ENCODE measurements at places on chromosomes 1 and 21.

GRCh38 chr1:39845569-39846566 lies 37.4 kb downstream of the TRIT1 start:
- DNase-seq: no peak

- DNase-seq: no peak
Measured at GRCh38 chr1:182453631-182454030, 3.7 kb downstream of the RGSL1 start.

- no peak for DNase-seq
Measured at GRCh38 chr1:248046536-248046935, at the start of gene OR2L3. TSS of gene OR2L3 (plus strand) at chr1:248046836. CDS start at chr1:248060682, 13,846 bp downstream.

DNA sequence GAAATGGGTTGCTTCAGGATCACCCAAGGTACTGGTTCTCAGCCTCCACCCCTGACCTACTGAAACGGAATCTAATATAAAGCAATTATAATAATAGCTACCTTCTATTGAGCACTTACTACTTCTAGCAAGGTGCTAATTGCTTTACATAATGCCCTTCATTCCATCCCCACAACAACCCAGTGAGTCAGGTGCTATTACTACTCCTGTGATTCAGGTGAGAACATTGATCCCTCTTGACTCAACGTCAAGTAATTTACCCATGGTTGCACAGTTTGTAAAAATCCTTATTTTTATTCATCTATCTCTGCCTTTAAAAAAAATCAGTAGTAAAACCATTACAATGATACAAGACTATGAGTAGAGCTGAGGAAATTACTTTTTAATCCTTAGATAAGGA lies 85.2 kb downstream of the UCHL5 start:
- DNase-seq: no peak

- DNase-seq: no peak
Measured at GRCh38 chr1:81590171-81590570, 210.6 kb upstream of the ADGRL2 start.

DNA sequence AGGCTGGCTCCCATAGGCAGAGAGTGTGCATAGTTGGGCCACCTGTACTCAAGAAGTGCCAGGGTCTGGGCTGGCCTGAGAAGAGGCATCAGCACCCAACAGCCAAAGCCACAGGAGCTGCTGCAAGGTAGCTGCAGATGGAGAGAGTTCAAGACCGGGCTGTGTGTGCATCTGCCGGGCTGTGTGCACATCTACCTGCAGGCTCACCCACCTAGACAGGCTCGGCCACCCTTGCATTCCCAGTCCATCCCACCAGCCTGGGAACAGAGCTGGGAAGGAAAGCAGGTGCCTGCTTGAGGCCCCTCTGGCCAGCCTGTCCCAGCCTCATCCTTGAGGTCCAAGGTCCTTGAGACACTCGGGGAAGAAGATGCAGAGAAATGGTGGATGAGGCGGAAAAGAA lies 194.4 kb upstream of the AJAP1 start:
- DNase-seq: no peak

DNA sequence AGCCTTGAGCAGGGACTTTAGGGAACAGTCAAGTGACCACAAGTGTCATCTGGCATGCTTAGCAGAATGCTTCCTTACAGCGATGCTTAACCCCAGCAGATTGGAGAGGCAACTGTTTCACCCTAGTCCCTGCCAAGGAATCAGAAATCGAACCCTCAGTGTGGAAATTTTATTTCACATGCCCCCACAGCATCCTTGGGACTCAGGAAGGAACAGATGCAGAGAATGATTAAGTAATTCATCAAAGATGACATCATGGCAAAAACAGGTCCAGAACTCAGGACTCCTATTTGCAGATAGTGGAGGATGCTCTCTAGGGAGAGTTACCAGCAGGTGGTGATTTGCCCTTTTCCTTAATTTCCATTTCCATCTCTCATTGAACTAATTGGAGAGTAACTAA lies 333.0 kb upstream of the KAZN start:
- DNase-seq: no peak

DNA sequence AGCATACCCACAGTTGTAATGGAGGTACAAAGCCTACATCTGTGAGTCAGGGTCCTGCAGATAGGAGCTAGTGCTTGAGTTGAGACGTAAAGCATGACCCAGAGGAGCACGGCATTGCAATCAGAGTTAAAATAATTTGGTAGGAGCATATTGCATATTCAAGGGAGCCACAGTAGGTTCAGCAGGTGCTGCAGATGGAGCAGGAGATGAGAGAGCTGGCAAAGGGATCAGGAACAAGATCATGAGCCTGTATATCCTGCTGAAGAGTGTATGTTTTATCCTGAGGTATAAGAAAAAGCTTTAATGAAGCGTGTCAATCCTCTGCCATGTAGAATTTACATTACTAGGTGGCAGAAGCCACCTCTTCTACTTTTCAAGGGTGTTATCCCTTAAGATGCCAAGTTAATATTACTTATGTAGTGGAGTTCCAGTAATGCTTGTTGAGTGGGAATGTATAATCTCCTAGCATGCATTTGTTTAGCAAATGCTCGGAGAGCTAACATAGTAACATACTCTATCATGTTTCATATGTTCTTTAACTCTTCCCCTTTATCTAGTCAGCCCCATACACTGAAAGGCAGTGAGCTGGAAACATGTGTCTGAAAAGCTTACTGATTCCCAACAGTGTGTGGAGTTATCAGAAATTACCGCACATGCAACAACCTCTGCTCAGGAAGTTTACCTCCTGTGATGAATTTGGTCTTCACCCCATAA lies 300.3 kb downstream of the GRIK1 start:
- no peak for DNase-seq

GRCh38 chr1:109906160-109906838 lies 4.3 kb upstream of the CSF1 start:
- DNase-seq: no peak

GRCh38 chr1:222275729-222276465 lies 272.0 kb downstream of the HHIPL2 start:
- DNase-seq: no peak

- DNase-seq: no peak
Measured at GRCh38 chr1:151519667-151520066, 8.5 kb downstream of the CGN start.

GRCh38 chr1:20442920-20443625 lies 42.9 kb downstream of the CAMK2N1 start:
- DNase-seq: no peak

DNA sequence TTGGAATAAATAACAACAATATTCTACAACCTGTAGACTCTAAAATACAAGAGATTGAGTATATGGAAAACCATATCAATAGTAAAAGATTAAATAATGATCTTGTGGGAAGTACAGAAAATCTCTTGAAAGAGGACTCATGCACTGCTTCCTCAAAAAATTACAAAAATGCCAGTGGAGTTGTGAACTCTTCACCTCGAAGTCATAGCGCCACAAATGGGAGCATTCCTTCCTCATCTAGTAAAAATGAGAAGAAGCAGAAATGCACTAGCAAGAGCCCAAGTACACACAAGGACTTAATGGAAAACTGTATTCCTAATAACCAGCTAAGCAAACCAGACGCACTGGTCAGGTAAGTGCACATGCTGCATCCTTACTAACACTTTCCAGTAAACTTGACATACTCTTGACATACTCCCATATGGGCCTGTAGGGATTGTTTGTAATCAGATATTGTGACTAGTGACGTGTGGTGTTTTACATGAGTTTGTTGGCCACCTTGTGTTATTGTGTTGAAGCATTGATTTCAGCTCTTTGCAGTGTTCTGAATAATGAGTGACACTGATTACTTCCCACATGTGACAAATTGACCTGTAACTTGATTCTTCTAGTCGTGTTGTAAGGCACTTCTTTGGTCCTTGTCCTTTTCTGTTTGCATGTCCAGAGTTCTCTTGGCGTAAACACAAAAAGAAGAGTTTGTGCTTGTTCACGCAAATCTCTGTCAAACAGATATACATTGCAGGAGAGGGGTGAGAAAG lies 28.0 kb downstream of the MACO1 start:
- no peak for DNase-seq

GRCh38 chr1:37360011-37360410 lies 114.4 kb upstream of the ZC3H12A start:
- DNase-seq: no peak

DNA sequence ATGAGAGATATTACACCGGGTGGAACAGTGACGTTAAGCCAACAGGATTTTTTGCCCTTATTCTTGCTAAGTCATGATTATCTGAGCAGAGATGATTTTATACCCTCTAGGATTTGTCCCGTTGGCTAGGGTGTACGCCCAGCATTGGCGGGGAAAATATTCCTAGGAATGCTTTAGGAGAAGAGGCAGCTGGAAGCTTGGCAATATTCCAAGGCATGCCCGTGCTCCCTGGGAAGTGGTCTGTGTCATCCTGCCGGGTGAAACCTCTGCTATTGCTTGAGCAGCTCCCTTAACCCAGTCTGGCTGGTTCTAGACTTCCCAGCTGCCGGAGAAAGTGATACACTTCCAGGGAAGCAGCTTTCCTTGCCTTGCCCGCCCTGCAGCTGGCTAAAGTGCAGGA lies 16.2 kb downstream of the CHRNB2 start:
- no peak for DNase-seq

DNA sequence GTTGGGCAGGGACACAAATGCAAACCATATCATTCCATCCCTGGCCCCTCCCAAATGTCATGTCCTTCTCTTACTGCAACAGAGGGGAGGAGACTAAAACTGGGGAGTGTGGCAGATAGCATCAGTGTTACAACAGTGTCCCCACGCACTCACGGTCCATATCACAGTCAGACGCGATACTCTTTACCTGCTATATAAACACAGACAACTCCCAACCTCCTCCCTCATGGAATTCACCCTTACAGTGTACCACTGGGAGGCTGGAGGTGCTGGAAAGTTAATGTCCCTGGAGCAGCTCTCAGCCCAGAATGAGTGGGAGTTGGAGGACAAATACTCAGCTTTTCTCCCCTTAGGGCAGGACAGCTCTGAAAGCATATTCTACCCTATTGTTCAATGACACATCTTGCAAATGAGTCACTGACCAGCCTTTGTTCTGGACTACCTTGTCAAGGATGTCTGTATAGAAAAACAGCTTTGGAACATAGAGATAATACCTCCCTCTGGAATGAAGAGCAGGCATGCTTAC lies 445.9 kb downstream of the SETD4 start:
- no peak for DNase-seq

GRCh38 chr21:44000360-44000759 lies 11.7 kb upstream of the TRAPPC10 start:
- DNase-seq: no peak

- no peak for DNase-seq
Measured at GRCh38 chr21:38774152-38774551, 31.6 kb upstream of the ETS2 start.

DNA sequence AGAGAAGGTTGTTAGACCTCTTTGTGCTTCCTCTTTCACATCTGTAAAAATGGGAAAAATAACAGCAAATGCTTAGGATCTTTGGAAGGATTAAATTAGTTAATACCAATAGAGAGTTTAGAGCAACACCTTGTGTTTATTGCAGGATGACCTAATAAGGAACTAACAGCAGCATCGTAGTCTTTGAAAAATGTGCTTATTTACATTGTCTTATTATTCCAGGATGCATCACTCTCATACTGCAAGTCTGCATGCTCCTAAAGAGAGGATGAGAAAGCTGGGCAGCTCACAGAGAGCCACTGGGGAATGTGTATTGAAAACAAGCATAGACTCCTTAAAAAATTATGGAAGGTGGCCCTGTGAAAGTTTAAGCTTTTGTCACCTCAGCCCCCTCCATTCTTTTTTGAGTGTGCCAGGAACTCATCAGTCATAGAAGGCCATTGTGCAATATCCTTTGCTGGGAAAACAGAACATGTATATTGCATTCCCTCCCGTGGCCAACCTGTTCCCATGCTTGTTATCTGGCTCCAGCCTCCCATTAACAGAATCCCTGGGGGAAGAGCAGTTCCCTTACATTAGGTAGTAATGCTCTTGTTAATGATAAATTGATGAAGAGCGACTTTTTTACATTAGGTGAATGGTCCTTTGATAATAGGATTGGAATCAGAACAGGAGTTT lies 180.7 kb downstream of the ZNF326 start:
- no peak for DNase-seq

DNA sequence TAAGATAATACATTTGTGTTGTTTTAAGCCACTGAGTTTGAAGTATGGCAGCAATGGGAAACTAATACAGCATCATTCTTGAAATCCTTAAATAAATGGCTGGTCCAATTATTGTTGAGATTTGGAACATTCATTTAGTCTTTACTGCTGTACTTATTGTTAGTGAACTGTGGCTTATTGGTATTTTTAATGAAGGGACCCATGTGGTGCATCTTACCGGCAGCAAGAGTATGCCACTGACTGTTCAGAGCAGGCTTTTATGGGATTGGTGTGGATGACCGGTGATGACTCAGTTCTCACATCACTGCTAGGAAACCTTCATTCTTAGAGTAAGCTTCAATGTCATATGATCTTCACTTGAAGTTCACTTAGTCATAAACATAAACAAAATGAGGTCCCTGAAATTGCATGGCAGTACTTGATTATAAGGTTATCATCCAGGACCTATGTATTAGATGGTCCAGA lies 31.5 kb downstream of the PRKAA2 start:
- peak; percentile 35 for DNase-seq

DNA sequence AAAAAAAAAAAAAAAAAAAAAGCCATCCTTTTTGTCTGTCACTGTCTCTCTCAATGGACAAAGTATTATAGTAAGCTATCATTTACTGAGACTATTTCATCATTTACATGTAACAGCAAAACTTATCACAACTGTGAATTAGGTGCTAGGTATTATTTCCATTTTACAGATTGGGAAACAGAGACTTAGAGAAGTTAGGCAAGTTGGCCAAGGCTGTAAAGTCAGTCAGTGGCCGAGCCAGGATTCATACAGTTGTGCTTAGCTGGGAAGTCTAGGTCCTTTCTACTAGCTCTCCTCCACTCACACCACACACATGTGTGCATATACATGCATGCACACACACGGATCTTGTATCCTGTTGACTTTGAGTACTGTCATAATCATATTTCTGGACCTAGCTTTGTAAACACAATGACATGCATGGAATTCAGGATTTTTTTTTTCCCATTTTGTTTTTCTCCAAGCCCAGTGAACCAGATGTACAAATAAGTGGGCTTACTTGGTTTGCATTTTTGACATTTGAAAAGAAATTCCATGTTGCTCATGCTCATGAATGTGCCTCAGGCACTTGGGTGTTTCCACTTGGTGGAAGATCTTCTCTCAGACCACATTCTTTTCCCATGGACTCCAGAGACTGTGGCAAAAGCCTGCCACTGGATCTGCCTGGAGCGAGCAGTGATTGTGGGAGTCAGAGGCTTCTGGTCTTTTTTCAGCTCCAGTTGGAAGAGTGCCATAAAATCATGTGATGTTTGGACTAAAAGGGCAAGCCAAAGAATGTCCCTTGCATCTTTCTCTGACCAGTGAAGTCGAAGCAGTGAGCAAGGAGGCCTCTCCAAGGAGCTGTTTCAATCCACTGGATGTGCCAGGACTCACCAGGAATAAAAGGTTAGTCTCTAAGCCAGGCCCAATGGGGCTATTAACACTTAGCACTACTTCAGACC lies 61.7 kb upstream of the DNAJC6 start:
- DNase-seq: peak; percentile 65

- no peak for DNase-seq
Measured at GRCh38 chr1:203082571-203083462, 3.0 kb downstream of the MYOG start.

DNA sequence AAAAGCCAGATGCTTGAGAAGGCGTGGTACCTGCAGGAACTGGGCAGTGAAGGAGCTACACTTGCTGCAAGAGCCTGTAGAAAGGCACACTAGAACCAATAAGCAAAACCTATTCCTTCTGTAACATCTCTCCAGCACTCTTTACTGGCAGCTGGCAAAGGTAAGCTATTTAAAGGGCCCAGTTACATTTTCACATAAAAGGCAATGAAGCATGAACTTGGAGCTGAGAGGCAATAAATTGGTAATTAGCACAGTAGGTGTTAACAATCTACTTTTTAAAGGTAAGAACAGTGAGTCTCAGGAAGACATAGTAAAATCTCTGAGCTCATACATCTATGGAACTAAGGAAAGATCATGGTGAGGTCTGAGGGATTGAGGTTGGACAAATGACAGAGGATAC lies 167.1 kb upstream of the OLFM3 start:
- no peak for DNase-seq
